Stimulated activated naive CD8-positive, alpha-beta T cell treated with anti-CD3 and anti-CD28 coated beads, Interleukin-15, Interleukin-2, amounts not matched to agents 100 U/mL and 50 U/mL, for 24 hours (primary cell): ENCODE measurements at places on chromosomes 6 and 20.

DNA sequence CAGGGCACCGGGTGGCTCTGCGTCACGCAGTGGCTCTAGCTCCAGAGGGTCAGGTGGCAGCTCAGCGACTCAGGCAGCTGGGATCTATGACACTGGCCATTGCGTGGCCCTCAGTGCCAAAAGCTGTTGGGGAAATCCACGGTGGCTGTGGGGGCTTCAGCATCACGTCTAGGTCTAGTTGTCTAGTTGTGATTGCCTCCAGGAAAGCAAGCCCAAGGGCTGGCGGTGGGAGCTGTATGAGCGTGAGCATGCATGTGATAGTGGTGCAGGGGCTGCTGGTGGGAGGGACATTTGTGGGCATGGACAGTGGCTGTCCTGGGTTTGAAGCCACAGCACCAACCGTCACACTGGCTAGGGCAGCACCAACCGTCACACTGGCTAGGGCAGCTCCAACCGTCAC, 191.4 kb downstream of the THBS2 start:
- DNase-seq = no peak

GRCh38 chr20:25508083-25508770, 77.1 kb downstream of the NINL start:
- no peak for DNase-seq

DNA sequence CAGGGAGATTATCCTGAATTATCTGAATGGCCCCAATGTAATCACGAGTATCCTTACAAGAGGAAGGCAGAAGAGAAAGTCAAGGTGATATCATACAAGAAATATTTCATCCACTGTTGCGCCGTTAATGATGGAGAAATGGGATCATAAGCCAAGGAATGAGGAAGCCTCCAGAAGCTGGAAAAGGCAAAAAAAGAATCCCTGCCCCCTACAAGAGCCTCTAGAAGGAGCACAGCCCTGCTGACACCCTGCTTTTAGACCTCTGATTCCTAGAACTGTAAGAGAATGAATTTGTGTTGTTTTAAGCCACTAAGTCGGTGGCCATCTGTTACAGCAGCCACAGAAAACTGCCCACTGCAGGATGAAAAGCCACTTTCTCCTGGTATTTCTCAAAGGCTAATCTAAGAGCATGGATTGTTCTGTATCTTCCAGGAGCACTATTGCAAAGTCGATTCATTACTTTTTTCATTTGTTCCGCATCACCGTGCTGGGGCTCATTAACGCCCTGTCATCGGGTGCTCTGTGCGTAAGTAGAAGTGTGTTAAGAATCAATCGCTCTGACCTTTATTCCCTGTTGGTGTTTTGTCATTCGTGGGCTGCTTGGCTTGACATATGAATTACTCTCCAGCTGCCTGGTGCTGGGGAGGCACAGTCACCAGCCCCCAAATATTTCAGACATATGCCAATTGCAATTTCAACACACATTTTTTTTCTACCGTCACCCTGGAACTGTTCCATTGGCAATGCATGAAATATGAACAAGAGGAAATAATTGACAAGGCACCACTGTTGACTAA, 117.0 kb downstream of the PCSK2 start:
- DNase-seq = no peak

GRCh38 chr20:35899064-35899463, 55.2 kb downstream of the SCAND1 start:
- no peak for DNase-seq

GRCh38 chr6:107864226-107865127, 40.4 kb upstream of the SCML4 start:
- DNase-seq = no peak
